Non-pigmented ciliary epithelial cell (primary cell): ENCODE measurements at places on chromosomes 16 and 17.

- DNase-seq = no peak
Observed at GRCh38 chr16:70715860-70716357, 30.1 kb upstream of the MTSS2 start.

- no peak for DNase-seq
Observed at GRCh38 chr16:8888951-8889892, 7.1 kb downstream of the LITAFD start.

DNA sequence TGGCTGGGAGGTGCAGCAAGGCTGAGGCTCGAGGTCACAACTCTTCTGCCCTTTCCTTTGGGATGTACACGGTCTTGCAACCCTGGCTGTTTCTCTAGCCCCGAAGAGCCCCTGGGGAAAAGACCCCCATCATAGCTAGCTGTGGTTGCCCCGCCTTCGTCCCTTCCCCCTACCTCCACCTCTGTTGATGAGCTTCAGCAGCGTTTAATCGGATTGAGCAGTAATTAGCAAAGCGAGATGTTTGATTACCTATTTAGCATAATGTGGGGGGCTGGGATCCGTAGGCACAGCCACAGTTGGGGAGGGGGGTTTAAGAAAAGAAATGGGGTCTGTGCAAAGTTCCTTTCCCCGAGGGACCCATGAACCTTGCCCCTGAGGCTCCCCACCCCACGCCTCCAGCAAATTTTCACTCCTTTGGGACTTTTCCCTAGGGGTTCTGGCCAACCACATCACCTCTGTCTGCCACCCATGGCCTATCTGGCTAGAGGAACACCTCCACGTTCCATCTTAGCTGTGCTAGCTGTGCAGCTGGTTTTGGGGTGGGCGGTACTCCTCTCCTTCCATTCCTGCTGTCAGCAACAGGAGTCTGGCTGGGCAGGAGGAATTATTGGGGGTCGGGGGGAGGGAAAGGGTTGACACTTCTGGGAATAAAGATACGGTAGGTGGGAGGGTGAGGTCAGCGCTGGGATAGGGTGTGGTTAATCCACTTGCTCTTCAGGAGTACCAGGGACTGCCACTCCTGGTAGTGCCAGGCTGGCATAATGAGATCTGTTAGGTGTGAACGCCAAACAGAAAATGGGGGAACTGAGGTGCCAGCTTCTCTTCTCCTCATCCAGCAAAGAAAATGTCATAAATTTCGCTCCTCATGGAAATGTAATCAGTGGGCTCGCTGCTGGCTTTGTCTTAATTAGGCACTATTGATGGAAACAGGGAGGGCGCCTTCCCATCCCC, 1.3 kb upstream of the DNAH2 start:
- DNase-seq = no peak

GRCh38 chr17:81991684-81992305, 14.4 kb downstream of the ASPSCR1 start:
- DNase-seq = no peak

DNA sequence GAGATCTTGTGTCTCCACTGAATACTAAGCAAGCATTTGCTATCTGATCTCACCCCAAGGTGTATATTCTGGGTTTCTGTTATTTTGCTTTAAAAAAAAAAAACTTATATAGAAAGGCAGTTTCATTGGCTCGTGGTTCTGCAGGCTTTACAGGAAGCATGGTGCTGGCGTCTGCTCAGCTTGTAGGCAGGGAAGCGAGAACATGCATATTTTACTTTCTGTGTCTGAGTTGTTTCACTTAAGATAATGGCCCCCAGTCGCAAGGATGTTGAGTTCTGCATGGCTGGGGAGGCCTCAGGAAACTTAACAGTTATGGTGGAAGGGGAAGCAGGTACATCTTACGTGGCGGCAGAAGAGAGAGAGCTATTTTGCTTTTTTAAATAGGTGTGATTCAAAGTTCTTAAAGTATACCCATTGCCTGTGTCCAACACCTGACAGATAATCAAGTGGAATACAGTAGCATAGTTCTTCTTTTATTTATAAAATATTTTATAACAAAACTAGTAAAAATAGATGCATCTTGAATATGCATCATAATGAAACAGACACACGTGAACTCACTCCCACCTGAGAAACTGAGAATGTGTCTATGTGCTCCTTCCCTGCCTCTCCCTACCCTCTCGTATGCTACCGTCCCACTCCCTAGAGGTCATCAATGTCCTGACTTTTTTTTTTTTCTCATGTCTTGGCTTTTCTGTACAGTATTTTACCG, 15.4 kb upstream of the ARHGAP17 start:
- DNase-seq = no peak

DNA sequence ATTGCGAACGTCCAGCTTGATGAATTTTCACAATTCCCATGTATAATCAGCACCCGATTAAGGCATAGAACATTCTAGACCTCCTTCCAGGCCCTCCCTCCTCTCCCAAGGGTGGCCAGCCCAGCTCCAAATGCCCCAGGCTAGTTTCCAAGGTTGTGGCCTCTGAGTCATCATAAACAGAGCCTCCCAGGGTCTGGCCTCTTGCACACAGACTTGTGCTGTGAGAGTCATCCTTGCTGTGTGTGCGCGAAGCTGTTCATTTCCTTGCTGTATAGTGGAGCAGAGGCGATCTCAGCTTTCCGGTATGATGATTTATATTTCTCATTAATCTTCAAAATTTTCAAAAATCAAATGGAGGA, 20.5 kb upstream of the JPH3 start:
- peak; percentile 89 for DNase-seq

- no peak for DNase-seq
Observed at GRCh38 chr17:45333702-45334092, 16.9 kb upstream of the MAP3K14 start.

GRCh38 chr16:88008840-88009239, 57.6 kb downstream of the BANP start:
- no peak for DNase-seq

DNA sequence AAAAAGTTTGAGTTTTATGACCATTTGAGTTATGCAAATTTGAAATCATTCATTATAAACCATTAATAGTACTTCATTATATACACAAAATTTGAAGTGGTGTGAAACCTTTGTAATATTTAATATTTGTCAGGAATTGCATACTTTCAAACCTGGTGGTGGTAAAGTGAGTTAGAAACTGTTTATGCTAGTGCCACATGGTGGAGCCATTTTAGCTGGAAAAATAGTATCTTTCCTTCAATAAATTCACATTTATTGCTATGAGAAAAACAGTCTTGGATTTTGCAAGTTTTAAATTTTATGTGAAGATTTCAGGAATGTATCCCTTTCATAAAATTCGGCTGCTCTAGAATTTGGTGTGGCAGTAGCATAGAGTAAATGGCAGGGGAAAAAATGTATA, 7.3 kb upstream of the BLMH start:
- no peak for DNase-seq

DNA sequence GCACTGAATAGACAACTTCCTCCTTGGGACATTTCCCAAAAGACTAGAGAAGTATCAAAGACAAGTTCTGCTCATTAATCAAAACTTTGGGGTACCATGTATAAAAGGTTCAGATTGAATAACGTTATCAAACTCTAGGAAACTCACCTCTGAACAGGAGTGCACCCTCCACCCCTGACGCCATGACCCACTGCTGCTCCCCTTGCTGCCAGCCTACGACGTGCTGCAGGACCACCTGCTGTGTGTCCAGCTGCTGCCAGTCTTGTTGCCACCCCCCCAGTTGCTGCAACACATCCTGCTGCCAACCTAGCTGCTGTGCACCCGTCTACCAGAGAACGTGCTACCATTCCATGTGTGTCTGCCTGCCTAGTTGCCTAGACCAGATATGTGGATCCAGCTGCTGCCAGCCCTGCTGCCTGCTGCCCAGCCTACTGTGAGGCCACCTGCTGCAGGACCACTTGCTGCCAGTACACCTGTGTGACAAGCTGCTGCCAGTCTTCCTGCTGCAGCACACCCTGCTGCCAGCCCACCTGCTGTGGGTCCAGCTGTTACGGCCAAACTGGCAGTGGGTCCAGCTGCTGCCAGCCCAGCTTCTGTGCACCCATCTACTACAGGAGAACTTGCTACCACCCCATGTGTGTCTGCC, 13.8 kb upstream of the KRTAP9-2 start:
- DNase-seq = no peak

- DNase-seq = no peak
Observed at GRCh38 chr17:48517478-48517877, 13.3 kb downstream of the HOXB1 start.

- DNase-seq = no peak
Observed at GRCh38 chr16:88798772-88799455, 4.7 kb upstream of the CDT1 start.

- no peak for DNase-seq
Observed at GRCh38 chr16:48067388-48067787, 88.4 kb downstream of the ABCC12 start.

DNA sequence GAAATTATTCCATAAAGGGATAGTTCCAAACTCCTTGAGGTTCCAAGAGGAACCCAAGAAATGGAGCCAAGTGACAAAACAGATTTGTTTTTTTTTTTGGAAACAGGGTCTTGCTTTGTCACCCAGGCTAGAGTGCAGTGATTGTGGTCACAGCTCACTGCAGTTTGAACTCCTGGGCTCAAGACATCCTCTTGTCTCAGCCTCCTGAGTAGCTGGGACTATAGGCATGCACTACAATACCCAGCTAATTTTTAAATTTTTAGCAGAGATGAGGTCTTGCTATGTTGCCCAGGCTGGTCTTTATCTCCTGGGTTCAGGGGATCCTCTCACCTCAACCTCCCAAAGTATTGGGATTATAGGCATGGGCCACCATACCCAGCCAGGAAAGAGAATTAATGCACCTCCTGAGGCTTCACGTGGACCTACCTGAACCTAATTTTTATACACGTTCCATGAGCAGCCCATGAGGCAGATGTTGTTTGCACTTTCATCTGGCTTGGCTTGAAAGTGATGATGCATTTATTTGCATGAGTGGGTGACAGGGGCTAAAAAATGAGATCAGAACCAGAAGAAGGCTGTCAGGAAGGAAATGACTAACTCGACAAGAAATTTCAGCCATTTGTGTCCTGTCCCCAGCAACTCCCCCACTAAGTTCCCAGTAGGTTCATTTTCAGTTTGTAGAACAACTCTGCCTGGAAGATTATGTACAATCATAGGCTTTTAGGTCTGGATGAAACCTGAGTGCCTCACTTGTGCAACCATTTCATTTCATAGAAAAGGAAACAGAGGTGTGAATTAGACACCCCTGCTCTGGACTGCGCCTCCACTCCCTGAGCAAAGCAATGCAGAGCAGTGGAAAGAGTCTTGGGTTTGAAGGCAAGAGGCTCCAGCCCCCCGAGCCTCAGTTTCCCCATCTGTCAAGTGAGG, 10.3 kb upstream of the IRF8 start:
- peak; percentile 87 for DNase-seq

DNA sequence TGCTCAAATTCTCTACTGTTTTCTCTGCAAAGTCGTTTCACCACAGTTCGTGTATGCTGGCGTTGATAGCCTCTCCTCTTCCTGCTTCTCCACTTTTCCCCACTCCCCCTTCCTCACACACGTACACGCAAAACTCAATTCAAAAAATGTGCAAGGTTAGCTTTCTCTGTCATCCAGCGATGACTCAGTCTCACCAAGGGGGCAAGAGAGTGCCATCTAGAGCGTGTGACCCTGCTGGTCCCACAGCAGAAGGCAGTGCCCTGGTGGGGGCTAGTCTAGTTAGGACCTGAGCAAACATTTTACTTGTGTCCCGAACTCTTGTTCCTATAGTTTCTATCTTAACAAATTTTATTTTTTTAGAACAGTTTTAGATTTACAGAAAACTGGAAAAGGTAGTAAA, 121.2 kb upstream of the CHMP6 start:
- no peak for DNase-seq

DNA sequence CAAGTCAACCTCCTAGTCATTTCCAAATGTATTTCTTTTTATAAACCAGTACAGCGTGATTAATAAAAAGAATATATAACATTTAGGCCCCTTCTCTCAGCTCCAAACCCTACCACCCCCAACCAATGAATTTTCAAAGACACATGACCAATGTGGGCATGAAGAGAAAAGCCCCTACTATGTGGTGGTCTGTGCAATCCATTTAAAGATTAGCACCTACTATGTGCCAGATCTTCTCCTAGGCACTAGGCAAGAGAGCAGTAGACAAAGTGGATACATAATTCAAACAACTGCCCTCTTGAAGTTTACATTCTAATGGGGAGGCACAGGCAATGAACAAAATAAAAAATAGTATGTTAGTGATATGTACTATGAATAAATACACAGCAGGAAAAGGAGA, 19.4 kb downstream of the AXIN2 start:
- DNase-seq = no peak

DNA sequence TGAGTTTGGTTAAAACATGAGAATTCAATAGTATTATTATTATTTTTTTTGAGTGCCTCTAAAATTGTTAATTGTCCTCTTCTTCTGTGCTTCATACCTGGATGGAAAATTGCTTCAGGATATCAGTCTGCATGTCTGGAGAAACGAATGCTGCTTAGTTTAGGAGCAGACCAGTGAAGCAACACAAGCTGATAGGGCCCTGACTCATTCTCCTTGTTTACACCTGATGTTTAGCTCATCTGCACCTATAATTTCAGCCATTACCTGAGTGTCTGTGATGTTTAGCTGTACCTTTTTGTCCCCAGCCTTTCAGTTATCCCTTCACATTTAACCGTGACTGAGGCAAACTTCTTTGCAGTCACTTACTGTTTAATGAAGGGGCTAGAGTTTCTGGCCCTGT, 14.8 kb downstream of the SNTB2 start:
- DNase-seq = no peak

DNA sequence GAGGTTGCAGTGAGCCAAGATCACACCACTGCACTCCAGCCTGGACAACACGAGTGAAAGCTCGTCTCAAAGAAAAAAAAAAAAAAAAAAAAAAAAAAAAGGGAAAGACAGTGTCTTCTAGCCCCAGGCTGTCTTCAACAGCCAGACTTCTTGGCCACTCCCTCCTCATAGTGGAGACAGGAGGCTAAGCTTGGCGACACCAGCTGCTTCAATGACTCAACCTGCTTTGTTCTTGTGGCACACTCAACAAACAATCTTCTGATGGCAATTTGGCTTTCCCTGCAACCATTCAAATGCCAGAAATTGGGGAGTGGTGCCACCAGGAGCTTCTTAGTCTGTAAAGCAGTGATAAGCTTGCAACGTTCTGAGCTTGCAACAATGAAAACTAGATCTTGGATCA, 290.4 kb upstream of the DYNLRB2 start:
- no peak for DNase-seq

- DNase-seq = no peak
Observed at GRCh38 chr16:82651921-82652601, 25.3 kb downstream of the CDH13 start.

GRCh38 chr17:57892820-57893595, 43.2 kb upstream of the MRPS23 start:
- peak; percentile 89 for DNase-seq

DNA sequence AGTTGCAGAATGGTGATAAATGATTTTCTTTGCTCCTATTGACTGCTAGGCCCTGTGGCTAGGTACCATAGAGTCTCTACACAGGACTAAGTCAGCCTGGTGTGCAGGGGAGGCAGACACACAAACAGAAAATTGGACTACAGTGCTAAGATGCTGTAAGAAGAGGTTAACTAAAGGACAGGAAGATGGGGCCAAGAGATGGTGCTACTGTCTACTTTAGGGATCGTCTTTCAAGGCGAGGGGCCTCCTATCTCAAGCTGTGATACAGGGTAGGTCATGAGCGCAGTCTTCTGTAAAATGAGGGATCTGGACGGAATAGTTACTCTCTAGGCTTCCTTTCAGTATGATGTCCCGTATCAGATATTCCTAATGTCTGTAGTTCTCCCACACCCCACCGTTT, 817 bp downstream of the NME1 start:
- DNase-seq = no peak
